ENCODE measurements at places on chromosomes 13 and 19.

DNA sequence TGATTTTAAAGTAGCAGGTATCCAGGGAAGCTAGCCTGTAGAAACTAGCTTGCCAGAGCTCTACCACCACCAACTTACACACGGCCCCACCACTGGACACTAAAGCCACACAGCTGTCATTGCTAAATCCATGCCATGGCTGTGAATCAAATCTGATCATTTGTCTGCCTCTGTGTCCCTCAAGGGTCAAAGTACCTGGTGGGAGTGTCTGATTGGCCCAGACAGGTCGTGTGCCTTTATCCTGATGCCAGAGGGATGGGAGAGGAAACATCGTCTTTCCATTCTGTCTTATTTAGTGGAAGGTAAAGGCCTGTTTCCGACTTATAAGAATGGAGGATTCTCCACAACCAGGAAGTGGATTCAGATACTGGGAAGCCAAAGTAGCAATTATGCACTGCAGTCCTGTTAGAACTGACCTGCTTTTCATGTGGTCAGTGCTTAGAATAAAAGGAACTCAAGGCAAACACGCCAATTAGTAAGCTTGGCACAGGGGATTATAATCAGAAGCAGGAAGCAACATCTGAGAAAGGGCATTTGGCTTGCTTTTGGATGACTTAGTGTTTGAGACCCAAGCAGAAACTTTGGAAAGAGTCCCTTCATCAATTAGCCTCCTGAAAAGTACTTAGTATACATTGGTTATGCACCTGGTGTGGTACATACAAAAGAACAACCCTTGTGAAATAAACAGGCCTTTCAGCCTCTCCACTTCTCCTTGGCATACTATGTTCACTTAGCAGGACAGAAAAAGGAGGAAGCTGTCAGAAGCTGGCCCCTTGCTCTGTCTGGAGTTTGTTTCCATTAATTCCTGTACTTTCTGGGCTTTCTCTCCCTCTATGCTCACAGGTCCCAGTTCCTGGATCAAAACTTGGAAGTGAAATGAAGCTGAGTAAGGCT, 192.4 kb downstream of the NUFIP1 start:
- DNase-seq: no peak

- no peak for DNase-seq
Measured at GRCh38 chr19:10112037-10112761, 706 bp downstream of the P2RY11 start.

- DNase-seq: no peak
Measured at GRCh38 chr13:25377244-25377962, 5.6 kb downstream of the ATP8A2 start.

DNA sequence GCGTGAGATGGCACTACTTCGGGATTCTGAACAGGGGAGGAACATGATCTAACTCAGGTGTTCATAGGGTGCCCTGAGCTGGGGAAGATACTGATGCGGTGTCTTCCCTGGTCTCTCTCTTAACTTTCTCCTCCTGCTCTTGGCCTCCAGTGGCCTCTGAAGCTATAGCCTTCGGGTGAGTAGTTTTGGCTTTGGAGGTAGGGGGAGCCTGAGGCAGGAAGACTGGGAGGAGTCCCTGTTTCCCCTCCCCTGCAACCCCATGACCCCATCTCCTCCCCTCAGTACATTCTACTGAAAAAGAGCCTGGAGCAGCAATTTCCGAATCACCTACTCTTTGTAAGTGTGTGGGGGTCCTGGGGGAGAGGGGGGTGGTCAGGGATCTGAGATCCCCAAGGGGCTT, 3.5 kb downstream of the SELENOV start:
- no peak for DNase-seq

DNA sequence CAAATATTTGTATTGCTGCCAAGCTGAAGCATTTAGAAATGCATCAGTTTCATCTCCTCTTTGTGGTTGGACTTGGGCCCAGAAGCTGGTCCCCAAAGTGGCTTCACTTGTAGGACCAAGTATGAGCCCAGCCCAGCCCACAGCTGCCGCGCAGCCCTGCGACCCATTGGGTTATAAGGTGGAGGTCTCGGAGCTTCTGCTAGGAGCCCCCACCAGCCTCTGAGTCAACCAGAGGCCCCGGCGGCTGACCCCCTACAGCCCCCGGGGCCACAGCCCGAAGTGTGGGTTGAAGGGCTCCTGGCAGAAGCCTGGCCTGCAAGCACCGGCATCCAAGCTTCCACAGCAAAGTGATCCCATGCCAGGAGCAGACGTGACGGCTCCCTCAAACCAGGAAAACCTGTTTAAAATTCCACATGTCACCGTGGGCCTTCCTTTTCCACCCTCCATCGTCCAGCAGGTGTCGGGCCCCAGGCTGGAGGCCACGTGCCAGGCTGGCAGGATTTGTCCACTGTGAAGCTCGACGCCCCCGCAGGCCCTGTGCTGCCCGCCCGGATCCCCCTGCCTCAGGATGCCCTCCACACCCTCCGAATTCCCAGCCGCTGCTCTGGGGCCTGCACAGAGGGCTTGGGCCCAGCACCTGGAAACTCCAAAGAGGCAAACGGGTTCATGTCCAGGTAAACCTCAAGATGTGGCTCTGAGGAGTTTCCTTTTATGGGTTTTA, 54.7 kb downstream of the C13orf46 start:
- no peak for DNase-seq

GRCh38 chr19:50413096-50413495, 5.6 kb upstream of the SPIB start:
- DNase-seq: no peak

DNA sequence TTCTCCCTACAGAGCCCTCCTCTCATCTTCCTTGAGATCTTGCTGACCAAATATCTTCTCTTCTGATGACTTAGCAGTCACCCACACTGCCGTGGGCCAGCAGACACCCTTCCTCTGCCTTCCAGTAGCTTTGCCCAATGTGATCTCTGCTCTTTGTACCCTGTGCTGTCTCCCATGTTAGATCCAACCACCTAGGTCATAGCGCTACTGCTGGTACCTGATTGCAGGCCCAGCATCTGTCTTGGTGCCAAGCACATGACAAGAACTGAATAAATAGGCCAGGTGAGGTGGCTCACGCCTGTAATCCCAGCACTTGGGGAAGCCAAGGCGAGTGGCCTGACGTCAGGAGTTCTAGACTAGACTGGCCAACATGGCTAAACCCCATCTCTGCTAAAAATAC, 149.7 kb downstream of the TM9SF2 start:
- no peak for DNase-seq

GRCh38 chr13:28137596-28137995, 749 bp upstream of the PAN3 start:
- DNase-seq: no peak

- no peak for DNase-seq
Measured at GRCh38 chr19:27746691-27747380, 1466.1 kb downstream of the UQCRFS1 start.

GRCh38 chr13:74132152-74132775, 1.9 kb downstream of the KLF12 start:
- DNase-seq: no peak

- no peak for DNase-seq
Measured at GRCh38 chr13:46472384-46472783, 80.6 kb upstream of the LRCH1 start.

GRCh38 chr19:344625-345319, at the start of gene MIER2:
Gene MIER2 (minus strand): TSS chr19:344796. CDS start chr19:344782, 14 bp downstream.
- DNase-seq: no peak

DNA sequence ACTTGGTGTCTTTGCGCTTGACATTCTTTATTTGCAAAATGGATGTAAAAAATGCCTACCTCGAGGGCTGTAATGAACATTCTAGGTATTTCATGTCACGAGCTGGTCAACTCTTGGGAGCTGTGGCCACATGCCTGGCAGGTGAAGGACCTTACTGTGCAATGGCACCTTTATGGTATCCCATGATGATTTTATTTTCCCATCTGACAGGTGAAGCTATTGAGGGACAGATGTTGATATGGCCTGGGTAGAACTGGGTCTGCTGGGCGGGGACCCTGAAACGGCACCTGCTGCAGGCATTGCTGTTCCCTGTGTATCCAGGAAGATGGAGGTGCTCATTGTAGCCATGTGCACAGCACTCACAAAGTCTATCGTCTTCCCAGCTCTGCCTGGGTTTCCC, 332.2 kb downstream of the TEX29 start:
- no peak for DNase-seq

- DNase-seq: no peak
Measured at GRCh38 chr13:61608138-61608537, 192.5 kb upstream of the PCDH20 start.

GRCh38 chr13:108272333-108272732, 2.8 kb downstream of the TNFSF13B start:
- no peak for DNase-seq

GRCh38 chr19:1533510-1534150, 9.8 kb downstream of the PLK5 start:
- no peak for DNase-seq

GRCh38 chr19:41932259-41932719, 4.0 kb upstream of the ERFL start:
- DNase-seq: no peak

GRCh38 chr19:31164791-31165251, 184.4 kb downstream of the TSHZ3 start:
- DNase-seq: no peak

DNA sequence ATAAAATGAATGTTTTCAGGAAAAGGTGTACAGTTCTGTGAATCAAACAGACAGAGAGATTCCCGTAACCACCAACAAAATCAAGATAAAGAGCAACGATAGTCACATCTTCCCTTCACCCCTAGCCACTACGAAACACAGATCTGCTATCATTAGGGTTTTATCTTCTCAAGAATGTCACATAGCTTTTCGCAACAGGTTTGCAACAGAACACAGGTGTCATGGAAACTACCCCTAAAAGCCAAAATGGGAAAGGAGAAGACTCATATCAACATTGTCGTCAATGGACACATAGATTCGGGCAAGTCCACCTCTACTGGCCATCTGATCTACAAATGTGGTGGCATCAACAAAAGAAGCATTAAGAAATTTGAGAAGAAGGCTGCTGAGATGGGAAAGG, 11.1 kb downstream of the GPR42 start:
- no peak for DNase-seq

- no peak for DNase-seq
Measured at GRCh38 chr19:42233106-42233505, 9.3 kb downstream of the GSK3A start.

DNA sequence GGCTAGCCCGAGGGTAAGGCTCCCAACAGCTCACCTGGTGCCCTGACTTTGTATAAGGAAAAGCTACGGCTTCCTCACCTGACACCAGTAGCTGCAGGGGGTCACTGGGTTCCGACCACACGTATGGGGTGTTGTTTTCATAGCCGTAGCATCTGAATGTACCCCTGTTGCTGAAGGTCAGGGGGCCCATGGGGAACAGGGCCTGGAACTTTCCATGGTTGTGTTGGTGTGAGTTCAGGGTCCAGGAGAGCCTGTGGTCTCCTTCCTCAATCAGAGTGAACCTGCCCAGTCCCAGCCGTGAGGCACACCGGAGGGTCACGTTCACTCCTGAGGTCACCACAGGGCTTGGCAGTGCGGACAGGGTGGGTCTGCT, 1.1 kb downstream of the LILRA4 start:
- no peak for DNase-seq

- DNase-seq: no peak
Measured at GRCh38 chr13:102322211-102322610, 79.6 kb downstream of the FGF14 start.

- no peak for DNase-seq
Measured at GRCh38 chr13:26377038-26377437, 123.1 kb downstream of the CDK8 start.

- DNase-seq: no peak
Measured at GRCh38 chr13:41244556-41244955, 18.8 kb downstream of the MTRF1 start.

DNA sequence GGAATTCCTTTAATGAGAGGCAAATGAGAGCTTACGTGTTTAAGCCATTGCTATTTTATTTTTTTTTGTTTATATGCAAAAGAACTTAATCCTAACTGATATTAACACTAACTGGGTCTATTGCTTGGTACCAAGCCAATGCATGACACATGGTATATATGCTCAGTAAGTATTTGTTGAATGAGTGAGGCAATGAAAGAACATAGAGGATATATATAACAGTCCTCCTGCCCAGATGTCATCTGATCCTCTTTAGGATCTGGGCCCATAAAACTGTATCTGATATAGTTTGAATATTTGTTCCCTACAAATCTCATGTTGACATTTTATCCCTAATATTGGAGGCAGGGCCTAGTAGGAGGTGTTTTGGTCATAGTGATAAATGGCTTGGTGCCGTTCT, 13.0 kb upstream of the ALOX5AP start:
- DNase-seq: no peak

GRCh38 chr13:83666141-83666540, 216.1 kb downstream of the SLITRK1 start:
- no peak for DNase-seq
